ENCODE measurements at places on chromosomes 11 and 22.

- DNase-seq = no peak
Measured at GRCh38 chr11:64296236-64296635, 3.9 kb upstream of the CATSPERZ start.

DNA sequence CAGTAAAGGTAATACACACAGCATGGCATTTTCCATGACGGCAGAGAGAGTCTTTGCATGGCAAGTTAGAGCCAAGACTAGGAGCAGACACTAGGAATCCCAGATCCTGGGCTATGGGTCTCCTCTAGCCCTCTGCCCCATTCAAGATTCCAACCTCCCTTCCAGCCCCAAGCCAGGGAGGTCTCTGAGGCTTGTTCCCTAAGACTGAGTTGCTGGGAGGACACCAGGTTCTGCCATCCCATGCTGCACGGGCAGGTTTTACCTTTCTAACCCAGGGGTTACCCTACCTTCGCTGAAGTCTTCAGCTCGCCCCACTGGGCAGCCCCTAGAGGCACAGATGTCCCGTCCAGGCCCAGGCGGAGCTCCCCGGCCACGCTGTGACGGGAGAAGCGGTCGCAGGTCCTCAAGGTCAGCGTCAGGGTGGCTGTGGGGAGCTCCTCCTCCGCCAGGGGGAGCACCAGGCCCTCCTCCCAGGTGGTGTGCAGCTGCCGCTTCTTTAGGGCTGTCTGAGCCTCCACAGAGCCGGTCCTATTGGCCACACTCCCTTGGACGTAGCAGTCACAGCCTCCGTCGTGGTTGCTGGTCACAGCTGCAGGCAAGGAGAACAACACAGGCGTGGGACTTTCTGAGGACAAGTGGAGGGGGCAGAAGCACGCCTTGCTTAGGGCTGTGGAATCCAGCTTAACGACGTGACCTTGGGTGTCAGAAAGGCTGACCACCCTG, 33.8 kb downstream of the SYT13 start:
- peak; percentile 56 for DNase-seq

DNA sequence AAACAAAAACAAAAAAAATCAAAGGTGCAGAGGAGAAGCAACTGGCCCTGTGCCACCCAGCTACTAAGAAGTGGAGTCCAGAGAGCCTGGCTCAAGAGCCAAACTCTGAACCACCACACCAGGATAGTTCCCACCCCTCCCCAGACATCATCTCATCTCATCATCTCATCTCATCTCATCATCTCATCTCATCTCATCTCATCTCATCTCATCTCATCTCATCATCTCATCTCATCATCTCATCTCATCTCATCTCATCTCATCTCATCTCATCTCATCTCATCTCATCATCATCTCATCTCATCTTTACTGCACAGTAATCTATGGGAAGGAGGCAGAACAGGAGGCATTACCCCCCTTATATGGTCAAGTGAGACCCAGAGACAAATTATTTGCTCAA, 8.3 kb downstream of the CHRNA10 start:
- no peak for DNase-seq

DNA sequence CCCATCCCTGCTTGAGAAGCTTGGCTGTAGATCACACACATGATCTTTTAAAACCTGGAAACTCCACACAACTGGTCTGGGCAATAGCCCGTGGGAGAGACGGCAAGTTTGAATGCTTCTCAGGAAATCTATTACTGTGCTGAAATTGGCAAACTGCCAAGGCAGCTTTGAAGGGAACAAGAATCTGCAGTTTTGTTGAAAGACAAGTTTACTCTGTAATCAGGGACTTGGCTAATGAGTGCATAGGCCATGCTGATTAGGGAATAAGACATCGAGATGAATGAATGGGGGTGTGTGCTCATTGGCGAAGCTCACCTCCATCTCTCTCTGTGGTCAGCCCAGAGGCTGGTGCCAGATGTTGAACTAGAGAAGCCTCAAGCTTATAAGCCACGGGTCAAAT, 218.8 kb downstream of the HIPK3 start:
- peak; percentile 52 for DNase-seq

DNA sequence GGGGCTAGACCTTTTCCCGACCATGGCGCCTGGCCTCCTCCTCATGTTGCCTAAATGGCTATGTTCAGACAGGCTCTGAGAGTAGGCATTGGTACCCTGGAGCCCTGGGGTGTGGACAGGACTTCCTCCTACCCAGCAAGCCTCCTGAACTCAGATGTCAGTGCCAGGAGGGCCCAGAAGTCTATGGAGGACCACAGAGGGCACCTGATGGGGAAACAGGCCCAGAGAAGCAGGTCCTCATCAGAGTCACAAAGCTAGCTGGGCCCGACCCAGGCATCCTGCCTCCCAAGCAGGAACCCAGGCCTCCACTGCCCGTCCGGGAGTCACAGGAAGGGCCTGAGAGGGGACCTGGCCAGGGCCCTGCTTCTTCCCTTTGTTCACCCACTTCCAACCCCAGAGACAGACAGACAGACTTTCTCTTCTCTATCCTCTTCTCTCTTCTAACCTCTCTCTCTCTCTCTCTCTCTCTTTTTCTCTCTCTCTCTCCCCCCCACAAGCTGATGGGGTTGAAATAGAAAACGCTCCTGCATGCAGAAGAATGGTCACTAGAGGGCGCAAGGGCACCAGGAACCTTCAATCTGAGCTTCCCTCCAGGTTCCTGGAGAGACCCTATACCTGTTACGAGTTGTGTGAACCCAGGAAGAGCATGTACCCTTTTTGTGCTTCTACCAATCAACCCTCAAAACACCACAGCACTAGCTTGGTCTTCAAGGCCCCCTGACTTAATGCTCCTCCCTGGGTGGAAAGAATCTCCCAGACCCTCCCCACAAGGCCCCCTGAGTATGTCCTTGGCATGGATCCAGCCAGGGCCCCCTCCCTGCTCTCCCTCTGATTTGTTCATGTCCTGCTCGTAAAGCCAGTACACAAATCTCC, 27.1 kb downstream of the ARAP1 start:
- peak; percentile 77 for DNase-seq

- DNase-seq = no peak
Measured at GRCh38 chr22:33593818-33594217, 326.5 kb downstream of the LARGE1 start.
